ENCODE measurements at places on chromosomes 16 and 17. TPM values are rescaled to one million over a fixed set of nuclear protein-coding genes. Genes with fewer than 3 reads are reported as not detected.
A peak's percentile ranks its signal among the peaks of the same experiment; 100 is the strongest.

DNA sequence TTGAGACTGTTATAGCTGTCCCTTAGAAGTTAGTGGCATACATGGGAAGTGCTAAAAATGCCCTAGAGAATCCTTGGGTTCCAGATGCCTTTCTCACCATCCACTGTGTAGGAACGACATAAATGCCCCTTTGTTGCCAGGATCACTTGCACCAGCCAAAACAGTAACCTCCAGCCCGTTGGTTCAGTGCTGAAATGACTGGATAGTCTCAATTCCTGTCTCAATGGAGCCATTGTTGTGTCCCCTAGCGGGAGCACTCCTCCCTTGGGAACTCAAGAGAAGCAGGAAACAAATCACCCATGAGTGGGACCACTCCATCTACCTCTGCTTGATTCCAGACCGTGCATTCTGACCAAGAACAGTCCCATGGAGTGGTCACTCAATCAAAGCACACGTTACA lies 23.1 kb downstream of the MPHOSPH6 start:
- no peak for DNase-seq

DNA sequence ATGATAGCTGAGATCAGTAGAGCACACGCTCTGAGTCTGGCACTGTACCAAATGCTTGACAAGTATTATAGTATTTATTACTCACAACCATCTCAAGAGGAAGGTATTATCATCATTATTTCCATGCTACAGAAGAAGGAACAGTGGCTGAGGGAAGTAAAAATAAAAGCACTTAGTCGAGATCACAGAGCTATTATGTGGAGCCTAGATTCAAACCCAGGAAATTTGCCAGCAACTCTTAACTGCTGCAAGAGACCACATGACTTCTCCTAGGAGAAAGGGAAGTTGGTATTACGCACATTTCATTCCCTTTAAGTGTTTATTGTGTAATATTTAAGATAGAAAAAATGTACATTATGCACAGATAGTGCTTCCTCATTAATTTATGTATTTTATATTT lies 1.0 kb upstream of the RHOT1 start:
- no peak for DNase-seq

GRCh38 chr17:18860161-18860972 lies 2.4 kb downstream of the PRPSAP2 start:
- no peak for DNase-seq

DNA sequence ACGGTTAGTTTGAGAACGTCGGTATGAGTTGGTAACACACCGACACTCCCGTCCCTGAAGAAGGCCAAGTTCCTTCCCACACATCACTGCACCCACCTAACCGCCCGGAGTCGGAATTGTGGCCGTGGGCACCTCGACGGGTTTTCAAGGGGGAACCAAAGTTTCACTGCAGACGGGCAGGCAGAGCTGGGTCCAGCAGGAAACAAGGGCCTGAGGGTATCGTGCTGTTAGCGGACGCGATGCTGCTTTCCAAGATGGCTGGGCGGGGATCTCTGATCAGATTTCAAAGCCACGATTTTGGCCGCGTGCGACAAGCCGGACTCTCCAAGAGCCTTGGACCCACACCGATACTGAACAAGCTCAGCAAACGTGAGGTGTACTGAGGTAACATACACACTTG lies 82.3 kb upstream of the DOC2B start:
- peak; percentile 9 for DNase-seq

GRCh38 chr16:52456368-52456767 lies 90.6 kb downstream of the TOX3 start:
- DNase-seq, result no peak

GRCh38 chr17:75345514-75346167 lies 56.4 kb upstream of the SLC25A19 start:
- DNase-seq, result no peak

GRCh38 chr17:7589204-7589868 lies 558 bp downstream of the SOX15 start:
- peak; percentile 91 for DNase-seq

GRCh38 chr16:64265756-64266155 lies 856.1 kb downstream of the CDH11 start:
- DNase-seq, result no peak

- no peak for DNase-seq
Measured at GRCh38 chr16:88003736-88004135, 52.5 kb downstream of the BANP start.

DNA sequence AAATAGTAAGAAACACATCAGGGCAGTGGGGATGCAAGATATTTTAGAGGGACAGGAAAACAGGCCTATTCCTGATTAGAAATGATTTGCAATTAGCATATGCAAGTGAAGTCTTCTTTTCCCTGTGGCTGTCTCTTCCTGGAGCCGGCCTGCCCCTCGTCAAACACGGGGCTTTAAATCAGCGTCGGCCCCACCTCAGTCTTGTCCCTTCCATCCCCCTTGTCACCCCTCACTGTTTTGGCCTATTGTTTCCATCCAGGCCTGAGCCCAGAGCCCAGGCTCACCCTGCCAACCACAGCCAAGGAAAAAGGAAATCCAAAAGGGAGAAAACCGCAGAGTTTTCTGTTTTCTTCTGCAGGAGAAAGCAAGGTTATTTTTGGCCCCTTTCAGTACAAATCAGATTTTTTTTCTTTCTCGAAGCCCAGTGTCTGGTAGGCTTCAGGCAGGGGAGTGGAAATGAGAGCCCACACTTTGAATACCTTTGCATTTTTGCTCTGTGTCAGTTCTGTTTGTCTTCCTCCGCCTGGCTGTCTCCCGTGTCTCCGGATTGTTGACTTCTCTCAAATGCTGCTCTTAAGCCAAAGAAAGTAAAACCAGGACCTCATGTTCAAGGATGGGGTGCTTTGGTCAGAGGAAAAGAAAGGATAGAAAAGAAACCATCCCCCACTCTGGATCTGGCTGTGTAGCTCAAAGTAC lies 399.9 kb upstream of the CDH11 start:
- no peak for DNase-seq

GRCh38 chr17:17497845-17498520 lies 1.8 kb upstream of the RASD1 start:
- DNase-seq, result peak; percentile 48

DNA sequence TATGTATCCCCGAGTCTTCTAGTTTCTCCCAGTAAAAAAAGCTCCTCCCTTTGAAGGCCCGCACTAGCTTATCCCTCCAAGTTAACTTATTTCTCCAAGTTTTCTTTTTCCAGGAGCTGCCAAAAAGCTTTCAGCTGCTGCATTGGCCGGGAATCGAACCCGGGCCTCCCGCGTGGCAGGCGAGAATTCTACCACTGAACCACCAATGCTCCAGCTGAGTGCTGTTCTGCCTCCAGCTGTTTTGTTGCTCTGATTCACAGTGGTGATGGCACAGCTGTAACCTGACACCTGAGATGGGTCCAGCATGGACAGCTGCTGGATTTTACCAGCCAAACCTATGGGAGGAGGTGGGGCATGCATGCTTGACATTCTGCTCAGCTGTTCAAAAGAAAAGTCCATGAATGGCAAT lies 22.1 kb downstream of the VAC14 start:
- peak; percentile 32 for DNase-seq

DNA sequence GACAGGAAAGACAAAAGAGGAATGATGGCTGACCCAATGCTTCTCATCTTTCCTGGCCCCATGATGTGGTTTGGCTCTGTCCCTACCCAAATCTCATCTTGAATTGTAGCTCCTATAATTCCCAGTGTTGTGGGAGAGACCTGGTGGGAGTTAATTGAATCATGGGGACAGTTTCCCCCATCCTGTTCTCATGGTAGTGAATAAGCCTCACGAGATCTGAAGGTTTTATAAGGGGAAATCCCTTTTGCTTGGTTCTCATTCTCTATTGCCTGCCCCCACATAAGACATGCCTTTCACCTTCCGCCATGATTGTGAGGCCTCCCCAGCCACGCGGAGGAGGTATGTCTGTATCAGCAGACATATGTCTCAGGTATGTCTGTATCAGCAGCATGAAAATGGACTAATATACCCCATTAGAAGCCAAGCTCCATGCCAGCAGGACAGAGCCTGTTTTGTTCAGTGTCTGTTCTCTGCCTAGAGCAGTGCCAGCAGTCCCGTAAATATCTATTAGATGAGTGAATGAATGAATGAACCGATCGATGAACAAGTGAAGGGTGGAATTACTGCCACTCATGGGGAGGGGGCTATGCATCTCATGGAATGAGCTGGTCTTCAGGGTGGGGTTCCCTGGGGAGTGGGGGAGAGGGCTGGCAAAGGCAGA lies 304.4 kb downstream of the SOX9 start:
- DNase-seq, result no peak

DNA sequence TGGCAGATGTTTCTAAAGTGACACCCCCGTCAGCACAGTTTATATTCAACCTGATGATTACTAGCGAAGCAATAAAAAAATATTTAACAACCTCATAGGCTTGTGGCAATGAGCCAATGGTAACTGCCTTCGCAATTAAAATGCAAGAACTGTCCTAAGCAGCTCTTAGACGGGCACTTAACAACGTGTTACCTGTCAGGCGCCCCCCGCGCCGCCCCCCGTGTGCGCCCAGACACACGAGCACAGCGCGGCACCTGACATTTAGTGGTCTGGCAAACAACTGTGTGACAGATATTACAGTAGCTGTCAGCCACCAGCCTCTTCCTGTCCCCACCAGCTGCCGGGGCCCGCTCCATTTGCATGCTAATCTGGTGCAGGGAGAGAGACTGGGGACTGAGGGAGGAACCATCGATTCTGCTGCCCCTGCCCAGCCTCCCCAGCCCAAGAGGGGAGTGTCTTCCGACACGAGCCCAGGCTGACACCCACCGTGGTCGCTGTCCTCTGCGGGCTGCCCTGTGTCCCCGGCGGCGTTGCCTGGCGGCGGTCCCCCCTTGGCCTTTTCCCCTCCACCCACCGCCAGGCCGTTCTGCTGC lies 12.7 kb downstream of the NDUFAF8 start:
- DNase-seq, result no peak

DNA sequence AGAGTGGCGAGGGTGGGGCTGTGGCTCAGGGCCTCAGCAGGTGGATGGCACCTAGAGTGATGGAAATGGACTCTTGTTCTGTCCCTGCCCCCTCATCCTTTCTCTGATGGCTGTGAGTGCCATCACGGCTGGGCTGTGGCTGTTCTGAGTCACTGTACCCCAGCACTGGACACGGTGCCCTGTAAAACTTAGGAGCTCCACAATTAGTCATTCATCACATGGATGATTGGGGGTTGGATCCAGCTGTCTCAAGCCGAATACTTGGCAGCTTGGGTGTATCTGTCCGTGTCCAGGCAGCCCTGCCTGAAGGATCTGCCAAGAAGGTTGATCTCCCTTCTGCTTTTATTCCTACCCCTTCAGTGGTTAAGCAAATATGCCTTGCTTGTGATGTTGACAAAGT lies 295.5 kb upstream of the EEF2KMT start:
- DNase-seq, result no peak

DNA sequence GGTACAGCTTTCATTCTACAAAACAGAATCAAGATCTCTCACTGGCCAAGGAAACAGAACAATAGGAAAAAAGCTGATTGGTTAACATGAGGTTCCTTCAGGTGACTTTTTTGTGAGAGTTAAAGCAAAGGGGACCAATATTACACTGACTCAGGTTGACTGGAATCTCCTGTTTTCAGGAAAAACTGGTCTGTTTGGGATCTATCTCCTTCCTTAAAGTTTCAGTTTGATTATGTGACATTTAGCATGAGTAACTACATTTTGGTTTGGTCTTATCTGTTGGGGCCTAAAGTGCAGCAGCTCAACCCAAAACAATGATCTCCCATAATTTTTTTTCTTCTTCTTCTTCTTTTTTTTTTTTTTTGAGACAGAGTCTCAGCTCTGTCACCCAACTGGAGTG lies 9.7 kb downstream of the NUPR1 start:
- DNase-seq, result no peak

GRCh38 chr16:27627136-27627535 lies 77.2 kb downstream of the KATNIP start:
- no peak for DNase-seq

GRCh38 chr17:38707678-38708351 lies 2.7 kb downstream of the MLLT6 start:
- DNase-seq, result no peak

DNA sequence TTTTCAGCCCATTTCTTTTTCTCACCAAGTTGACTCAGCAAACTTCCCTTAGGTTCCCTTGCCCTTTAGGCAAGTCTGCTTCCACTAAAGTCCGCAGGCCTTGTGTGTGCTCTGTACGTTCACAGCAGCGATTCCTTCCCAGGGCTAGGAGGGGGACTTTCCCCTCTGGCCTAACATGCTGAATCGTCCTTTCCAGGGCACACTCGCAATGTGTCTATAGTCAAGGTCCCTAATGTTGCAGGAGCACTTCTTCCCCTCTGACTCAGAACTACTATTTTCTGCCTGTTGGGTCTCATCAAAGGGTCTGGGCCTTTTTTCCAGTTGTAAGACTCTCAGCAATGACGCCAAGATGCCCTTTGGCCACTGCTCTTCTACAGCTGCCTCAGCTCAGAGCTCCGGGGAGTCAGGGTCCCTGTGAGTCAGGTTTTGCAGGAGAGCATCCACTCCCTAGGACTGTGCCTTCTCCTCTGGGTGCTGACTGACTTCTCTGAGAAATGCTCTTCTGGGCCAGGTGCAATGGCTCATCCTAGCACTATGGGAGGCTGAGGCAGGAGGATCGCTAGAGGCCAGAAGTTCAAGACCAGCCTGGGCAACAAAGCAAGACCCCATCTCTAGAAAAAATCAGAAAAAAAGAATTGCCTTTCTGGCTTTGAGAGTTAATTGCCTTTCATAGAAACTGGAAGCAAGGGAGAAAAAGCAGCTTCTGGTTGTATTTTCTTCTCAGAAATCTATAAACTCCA lies 64.4 kb upstream of the TBX2 start:
- DNase-seq, result no peak

DNA sequence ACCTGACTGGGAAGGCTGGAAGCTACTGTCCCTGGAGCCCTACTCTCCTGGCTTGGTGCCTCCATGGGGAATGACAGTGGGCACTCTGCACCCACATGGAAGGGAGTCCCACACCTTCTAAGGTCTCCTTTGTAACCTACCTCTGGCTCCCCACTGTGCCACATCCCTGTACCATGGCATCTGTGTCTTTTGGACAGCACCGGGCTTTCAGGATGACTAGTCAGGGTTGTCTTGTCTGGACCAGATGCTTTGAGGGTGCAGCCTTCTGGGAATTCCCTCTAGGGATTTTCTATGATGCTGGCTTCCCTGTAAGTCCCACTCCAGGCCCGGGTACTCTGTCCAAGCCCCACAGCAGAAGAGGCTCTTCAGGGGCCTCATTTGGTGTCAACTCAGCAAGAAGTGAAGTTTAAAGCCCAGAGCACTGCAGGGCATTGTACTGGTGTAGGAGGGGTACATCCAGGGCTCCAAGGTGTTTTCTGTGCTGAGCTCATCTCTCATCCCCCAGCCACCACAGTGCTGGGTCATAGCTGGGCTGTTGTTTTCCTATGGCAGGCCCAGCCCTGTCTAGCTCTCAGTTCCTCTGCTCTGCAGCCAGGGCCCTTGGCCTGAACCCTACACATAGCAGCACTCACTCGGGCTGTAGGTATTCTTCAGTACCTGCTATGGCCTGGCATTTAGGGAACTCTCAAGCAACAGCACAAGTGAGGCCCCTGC lies 255.3 kb downstream of the CPPED1 start:
- no peak for DNase-seq

GRCh38 chr17:79695797-79696609 lies 34.7 kb upstream of the ENPP7 start:
- peak; percentile 42 for DNase-seq

Gene ABCA10
- 13.8 TPM for polyA plus RNA-seq

Gene TIMM22
- polyA plus RNA-seq, result 16.0 TPM

Gene DRC3
- 0.57 TPM for polyA plus RNA-seq

Gene MT1H
- not detected for polyA plus RNA-seq

Gene BLMH
- polyA plus RNA-seq, result 5.3 TPM

Gene C17orf100
- polyA plus RNA-seq, result 0.84 TPM

Gene HSF4
- 5.9 TPM for polyA plus RNA-seq

Gene ZSCAN10
- polyA plus RNA-seq, result not detected

Gene PMFBP1
- polyA plus RNA-seq, result 0.57 TPM

Gene ZG16B
- polyA plus RNA-seq, result not detected

Gene CYGB
- 16.7 TPM for polyA plus RNA-seq

Gene GOSR2
- polyA plus RNA-seq, result 24.3 TPM

Gene TIMP2
- polyA plus RNA-seq, result 54.4 TPM
